ENCODE measurements at places on chromosomes 4 and X. TPM values are rescaled to one million over a fixed set of nuclear protein-coding genes. Genes with fewer than 3 reads are reported as not detected.

GJB1 gene
- not detected for total RNA-seq

CLNK gene
- total RNA-seq: not detected

NPY2R gene
- 3.9 TPM for total RNA-seq

HS6ST2 gene
- total RNA-seq: not detected

PDGFRA gene
- 240 TPM for total RNA-seq

RS1 gene
- total RNA-seq: not detected

GLRA2 gene
- not detected for total RNA-seq

USP51 gene
- 0.36 TPM for total RNA-seq

FGFR3 gene
- total RNA-seq: 1.8 TPM

NXF3 gene
- total RNA-seq: not detected

NDP gene
- 2.6 TPM for total RNA-seq

PRAF2 gene
- 56.5 TPM for total RNA-seq

CPZ gene
- total RNA-seq: 6.9 TPM

VMA21 gene
- 38.7 TPM for total RNA-seq

ACSL1 gene
- 29.5 TPM for total RNA-seq

RTL9 gene
- total RNA-seq: 11.2 TPM

TIGD4 gene
- total RNA-seq: 0.16 TPM

FAM47E gene
- total RNA-seq: not detected

SMIM43 gene
- 2.1 TPM for total RNA-seq

GC gene
- not detected for total RNA-seq

SLC9B1 gene
- total RNA-seq: 0.72 TPM

DRP2 gene
- 0.49 TPM for total RNA-seq

UFSP2 gene
- 29.2 TPM for total RNA-seq

PDHA2 gene
- not detected for total RNA-seq

SLBP gene
- 64.2 TPM for total RNA-seq

GDPD2 gene
- not detected for total RNA-seq

TLL1 gene
- 0.16 TPM for total RNA-seq

TBC1D19 gene
- 10.9 TPM for total RNA-seq

MAGEB2 gene
- not detected for total RNA-seq

CPLX1 gene
- total RNA-seq: not detected

GABRA4 gene
- total RNA-seq: not detected

FGFRL1 gene
- 42.9 TPM for total RNA-seq

MEPE gene
- total RNA-seq: not detected

CDS1 gene
- total RNA-seq: 0.36 TPM

KCND1 gene
- 0.81 TPM for total RNA-seq

NLGN4X gene
- 0.49 TPM for total RNA-seq

TCEAL9 gene
- 137 TPM for total RNA-seq

EOLA2 gene
- 15.5 TPM for total RNA-seq

MYOZ2 gene
- total RNA-seq: 1.8 TPM

LUZP4 gene
- not detected for total RNA-seq

CCDC160 gene
- total RNA-seq: not detected

BLOC1S4 gene
- 14.7 TPM for total RNA-seq

PGAM4 gene
- not detected for total RNA-seq

SYN1 gene
- total RNA-seq: 13.9 TPM

PDLIM3 gene
- 121 TPM for total RNA-seq

RPL34 gene
- total RNA-seq: 946 TPM

GPR119 gene
- total RNA-seq: not detected

GAGE2A gene
- total RNA-seq: not detected

ADAD1 gene
- not detected for total RNA-seq

CTAG2 gene
- total RNA-seq: not detected

DCAF8L1 gene
- not detected for total RNA-seq

TMEM47 gene
- 42.6 TPM for total RNA-seq

TAF7L gene
- not detected for total RNA-seq

DUSP21 gene
- total RNA-seq: not detected

IL13RA2 gene
- 13.1 TPM for total RNA-seq

Measured in cardiac atrium fibroblast (primary cell).